ENCODE measurements at places on chromosomes 6 and 20.

DNA sequence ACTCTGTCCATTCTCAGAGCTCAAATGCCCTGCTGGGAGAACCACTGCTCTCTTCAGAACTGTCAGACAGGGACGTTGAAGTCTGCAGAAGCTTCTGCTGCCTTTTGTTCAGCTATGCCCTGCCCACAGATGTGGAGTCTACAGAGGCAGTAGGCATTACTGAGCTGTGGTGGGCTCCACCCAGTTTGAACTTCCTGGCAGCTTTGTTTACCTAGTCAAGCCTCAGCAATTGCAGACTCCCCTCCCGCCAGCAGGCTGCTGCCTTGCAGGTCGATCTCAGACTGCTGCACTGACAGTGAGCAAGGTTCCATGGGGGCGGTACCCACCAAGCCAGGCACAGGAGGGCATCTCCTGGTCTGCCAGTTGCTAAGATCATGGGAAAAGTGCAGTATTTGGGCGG is 21.8 kb upstream of the UFL1 start:
- no peak for DNase-seq

DNA sequence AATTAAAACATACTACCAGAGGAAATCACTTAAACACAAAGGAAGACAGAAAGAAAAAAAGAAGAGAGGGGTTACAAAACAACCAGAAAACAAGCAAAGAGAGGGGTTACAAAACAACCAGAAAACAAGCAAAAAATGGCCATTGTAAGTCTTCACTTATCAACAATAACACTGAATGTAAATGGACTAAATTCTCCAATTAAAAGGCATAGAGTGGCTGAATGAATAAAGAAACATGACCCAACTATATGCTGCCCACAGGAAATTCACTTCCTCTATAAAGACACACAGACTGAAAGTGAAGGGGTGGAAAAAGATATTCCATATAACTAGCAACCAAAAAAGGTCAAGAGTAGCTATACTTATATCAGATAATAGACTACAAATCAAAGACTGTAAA is 180.0 kb downstream of the WDR27 start:
- DNase-seq: no peak

DNA sequence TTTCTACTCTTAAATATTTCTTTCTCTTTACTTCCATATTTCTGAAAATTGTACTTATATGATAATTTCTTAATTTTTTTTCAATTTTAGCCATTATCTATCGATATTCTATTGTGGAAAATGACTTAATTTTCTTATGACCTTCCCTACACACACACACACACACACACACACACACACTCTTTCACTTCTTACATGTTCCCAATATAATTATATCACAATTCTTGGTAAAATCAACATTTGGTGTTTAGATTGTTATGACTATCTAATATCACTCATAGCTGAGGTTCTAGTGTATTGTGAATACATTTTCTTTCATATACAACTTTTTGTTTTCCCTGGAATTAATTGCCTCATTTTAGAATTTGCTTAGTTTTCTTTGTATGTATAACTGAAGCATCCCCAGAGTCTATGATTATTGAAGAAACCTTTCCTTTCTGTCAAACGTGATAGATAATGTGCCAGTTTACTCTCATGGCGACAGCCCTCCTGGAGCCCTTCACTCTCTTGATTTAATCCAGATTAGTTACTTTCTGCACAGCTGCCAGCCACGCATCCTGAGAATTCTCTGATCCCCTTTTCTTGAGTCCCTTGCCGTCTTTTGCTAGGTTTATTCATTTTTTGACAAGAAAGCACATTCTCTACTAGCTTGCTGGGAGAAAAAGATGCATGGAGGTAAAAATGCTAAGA is 63.4 kb downstream of the RNF182 start:
- no peak for DNase-seq

- DNase-seq: no peak
Measured at GRCh38 chr6:170596426-170596825, 12.0 kb upstream of the PDCD2 start.

DNA sequence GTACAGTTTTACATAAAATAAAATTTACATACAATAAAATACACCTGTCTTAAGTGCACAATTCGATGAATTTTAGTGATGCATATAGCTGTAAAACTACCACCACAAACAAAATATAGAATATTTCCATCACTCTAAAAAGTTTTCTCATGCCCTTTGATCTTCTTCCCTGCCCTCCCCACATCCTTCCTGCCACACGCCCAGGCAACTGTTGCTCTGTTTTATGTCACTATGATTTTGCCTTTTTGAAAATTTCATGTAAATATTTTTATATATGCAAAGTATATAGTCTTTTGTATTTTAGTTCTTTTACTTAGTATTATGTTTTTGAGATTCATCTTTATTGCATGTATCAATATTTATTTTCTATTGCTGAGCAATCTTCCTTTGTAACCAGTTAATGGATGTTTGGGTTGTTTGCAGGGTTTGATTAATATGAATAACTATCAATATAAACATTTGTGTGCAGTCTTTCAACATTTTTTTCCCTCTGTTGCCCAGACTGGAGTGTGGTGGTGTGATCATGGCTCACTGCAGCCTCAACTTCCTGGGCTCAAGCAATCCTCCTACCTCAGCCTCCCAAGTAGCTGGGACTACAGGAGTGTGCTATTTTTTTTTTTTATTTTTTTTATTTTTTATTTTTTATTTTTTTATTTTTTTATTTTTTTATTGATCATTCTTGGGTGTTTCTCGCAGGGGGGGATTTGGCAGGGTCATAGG is 23.8 kb upstream of the SAMHD1 start:
- DNase-seq: no peak

DNA sequence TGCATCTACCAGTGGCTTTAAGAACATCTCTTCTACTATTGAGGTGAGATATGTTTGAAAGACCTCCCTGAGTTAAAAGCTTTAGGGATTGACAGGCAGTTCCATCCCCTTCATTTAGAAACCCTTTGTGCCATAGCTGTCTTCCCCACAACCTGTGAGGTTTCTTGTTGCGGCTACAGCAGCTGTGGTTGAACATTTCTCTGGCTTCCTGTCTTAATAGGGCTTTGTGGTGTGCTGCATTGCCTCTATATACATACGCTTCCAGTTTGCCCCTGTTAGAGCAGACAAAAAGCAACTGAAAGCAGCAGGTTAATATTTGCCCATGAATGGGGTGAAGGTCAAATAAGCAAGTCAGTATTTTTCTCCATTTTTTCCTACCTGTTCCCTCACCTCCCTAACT is 210.2 kb downstream of the TMEM200A start:
- DNase-seq: no peak

DNA sequence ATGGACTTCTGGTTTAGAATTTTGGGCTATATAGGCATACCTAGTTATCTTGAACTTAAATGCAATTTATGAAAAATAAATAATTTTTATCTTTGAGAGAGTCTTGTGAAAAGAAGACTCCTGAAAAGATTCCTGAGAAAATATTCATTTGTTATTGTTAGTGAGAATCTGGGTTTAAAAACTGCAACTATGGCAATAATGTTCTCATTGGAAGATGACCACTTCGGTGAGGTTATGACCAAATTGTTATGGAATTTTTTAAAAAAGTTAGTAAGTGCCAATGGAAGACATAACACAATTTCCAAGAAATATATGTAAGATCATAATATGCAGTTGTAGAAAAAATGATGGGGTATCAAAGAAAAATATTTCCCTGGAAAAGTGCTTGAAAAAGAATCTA is 46.3 kb downstream of the GRIK2 start:
- DNase-seq: no peak

- no peak for DNase-seq
Measured at GRCh38 chr20:51900443-51900842, 98.1 kb upstream of the SALL4 start.

DNA sequence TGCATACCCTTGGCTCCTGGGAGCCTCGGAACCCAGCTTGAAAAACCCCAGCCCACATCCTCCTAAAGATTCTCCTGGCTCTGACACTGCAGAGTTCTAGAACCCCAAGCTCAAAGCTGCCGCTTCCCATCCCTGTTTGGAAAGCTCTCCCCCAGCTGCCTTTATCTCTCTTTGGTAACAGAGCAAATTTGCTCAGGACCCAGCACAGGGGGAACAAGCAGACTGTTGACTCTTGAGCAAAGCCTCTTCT is 38.9 kb downstream of the HNF4A start:
- DNase-seq: no peak

- DNase-seq: no peak
Measured at GRCh38 chr6:44674226-44675155, 287.0 kb downstream of the CDC5L start.

DNA sequence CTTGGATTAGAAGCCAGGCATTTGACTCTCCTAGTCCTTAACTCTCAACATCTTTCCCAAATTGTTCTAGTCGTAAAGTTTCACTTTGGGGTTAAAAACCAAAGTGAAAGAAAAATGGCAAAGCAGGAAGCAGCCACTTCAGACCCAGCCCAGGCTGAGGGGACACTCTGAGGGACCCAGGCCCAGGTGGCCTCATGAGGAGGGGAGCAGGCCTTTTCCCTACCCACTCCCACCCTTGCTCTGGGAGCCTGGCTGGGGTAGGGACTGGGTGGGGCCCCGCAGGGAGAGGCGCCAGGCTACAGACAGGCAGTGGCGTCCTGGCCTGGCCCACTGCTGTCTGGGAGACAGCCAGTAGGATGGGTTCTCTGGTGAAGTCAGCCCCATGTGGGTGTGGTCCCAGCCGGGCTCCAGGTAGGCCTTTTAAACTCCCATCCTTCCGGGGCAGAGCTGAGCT is 68.7 kb upstream of the MYL9 start:
- DNase-seq: no peak

DNA sequence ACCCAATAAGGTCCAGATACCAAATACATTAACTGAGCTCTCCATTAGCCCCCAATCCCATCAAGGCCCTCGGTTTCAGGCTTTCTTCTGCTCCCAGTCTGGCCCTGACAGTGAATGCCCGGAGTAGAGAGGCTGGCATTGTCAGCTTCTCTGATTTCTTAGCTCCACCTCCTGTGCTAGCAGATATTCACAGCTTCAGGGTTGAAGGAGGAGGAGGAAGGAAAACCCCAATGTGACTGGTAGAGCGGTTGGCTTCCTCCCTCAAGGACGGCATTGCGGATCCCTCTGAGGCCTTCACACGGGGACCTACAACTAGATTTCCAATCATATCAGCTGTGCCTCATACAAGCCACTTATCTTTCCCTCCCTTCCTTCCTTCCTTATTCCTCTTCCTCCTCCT is 164.1 kb upstream of the SYNDIG1 start:
- DNase-seq: peak; percentile 56

DNA sequence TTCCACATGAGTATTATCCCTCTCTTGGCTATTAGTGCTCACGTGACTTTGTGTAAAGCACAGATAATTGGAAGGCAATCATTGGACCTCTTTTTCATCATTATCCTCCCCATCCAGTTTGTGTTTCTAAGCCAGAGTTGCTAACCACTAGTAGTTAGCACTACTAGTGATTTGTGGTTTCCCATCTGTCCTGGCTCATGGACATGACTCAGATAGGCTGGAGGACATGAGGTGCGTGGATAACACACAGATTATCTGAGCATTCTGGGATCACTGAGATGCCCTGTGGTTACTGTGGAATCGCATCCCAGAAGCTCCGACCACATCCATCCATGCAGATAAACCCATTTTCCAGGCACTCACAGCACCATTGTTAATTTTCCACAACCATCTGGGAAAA is 123.8 kb upstream of the NAA20 start:
- DNase-seq: no peak

- no peak for DNase-seq
Measured at GRCh38 chr20:51391926-51392325, 150.6 kb downstream of the NFATC2 start.

DNA sequence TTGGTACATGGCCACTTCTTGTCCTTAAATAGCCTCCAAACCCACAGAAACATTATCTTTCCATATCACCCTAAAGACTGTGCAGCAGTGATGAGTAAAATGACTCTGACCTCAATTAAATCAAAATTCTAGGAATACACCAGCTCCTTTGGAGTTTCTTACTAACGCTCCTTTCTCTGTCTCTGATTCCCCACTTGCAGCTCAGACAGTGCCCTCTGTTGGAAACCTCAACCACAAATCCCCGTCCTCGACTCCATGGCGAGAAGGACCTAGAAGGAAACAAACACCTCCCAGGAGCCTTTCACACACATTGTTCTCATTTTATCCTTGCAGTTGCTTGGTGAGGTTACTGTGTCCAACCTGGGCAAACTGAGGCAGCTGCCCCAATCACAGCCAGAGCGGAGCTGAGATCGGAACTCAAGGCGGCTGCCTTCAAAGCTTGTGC is 17.7 kb upstream of the PARD6B start:
- DNase-seq: peak; percentile 50

DNA sequence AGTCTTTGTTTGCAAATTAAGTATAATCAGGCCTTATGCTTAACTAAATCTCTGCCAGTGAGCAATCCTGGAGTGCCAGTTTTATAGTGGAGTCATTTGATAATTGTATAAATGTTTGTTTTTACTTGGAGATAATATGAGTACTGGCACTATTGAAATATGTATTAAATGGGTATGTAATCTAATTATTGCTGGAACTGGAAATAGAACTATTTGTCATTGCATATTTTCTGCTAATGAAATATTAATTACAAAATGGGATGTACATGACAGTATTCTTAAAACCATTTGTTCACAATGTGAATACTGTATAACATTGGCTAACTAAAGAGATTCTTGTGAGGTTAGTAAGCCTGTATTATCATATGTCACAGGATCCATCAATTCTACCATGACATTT is 20.5 kb upstream of the LMBRD1 start:
- no peak for DNase-seq

DNA sequence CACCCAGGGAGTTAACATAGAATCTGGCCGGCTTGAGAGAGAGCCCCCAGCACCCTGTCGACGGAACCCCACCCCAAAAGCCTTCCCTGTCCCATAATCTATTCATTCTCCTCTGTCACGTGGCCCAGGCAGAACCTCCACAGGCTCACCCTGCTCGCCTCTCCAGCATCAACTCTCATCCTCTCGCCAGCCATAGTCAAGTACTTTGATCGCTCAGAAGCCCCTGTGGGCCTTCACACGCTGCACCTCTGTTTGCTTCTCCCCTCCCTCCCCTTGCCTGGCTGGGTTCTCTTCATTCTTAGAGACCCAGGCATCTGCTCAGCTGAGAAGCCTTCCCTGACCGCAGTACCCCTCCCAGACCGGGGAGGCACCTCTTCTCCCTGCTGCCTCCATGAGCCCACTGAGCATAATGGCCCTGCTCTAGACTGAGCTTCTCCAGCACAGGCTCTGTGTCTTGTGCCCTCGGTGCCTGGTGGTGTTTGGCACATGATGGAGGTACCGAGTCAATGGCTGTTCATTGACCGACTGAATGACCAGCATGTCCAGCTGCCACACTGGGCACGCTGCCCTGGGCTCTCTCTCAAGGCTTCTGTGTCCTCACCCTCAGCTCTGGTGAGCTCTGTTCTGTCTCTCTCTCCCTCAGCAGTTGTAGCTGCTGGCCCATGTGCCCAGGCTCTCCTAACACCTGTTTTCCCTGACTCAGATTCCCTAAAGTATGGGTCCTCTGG is 33.7 kb downstream of the PKIG start:
- DNase-seq: peak; percentile 98

All from Ammon's horn (tissue), 1 donor.